T-cell (primary cell): ENCODE measurements at places on chromosomes 7 and 10. TPM values are rescaled to one million over a fixed set of nuclear protein-coding genes. Genes with fewer than 3 reads are reported as not detected.

Gene PAX2
- total RNA-seq, result not detected

GRCh38 chr7:105654095-105654686 lies 72.9 kb upstream of the EFCAB10 start:
- H3K4me3 ChIP-seq, result no peak overlapping the region
- no peaks in the 10 kb centered on the region for H3K4me1 ChIP-seq
- no peak for DNase-seq
- H3K27me3 ChIP-seq, result no peaks in the 10 kb centered on the region

Gene TFPI2
- not detected for total RNA-seq

DNA sequence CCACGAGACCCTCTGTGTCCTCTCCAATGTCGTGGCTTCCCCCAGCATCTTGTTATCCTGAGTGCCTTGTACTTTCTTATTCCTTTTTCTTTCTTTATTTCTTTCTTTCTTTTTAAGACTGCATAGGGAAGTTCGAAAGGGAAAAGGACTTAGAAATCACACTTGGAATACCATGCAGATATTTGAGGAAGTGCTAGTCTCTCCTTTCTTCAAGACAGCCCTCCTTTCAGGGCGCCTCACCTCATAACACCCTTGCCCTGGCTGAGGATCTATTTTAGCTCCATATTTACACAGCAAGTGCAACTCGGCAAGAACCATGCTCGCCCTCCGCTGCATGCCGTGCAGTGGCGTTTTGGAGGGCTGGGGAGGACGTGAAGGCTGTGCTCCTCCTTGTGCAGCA lies 232.3 kb upstream of the GLI3 start:
- no peak for DNase-seq
- H3K4me3 ChIP-seq, result no peak overlapping the region
- no peaks in the 10 kb centered on the region for H3K27me3 ChIP-seq
- H3K36me3 ChIP-seq, result no peaks in the 10 kb centered on the region
- no peak overlapping the region for H3K27ac ChIP-seq
- no peaks in the 10 kb centered on the region for H3K4me1 ChIP-seq

DNA sequence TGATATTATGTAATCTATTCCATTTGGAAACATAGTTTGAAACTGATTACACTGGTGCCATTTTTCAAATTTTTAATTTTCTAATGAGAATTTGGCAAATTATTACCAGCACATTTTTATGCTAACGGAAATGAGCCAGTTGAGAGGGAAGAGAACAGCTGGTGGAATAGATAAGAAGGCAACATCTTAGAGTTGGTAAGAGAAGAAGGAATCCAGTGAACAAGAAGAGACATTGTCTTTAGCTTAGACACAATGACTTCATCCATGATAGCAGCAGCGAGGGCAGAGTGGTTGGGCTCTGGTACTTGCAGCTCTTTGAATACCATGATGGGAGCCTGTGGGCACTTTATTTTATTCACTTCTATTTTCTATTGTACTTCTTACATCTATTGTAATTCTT lies 89.6 kb downstream of the CHRM2 start:
- H3K4me1 ChIP-seq, result no peaks in the 10 kb centered on the region
- H3K4me3 ChIP-seq, result no peak overlapping the region
- no peaks in the 10 kb centered on the region for H3K36me3 ChIP-seq
- H3K27ac ChIP-seq, result no peak overlapping the region
- DNase-seq, result no peak
- H3K27me3 ChIP-seq, result no peaks in the 10 kb centered on the region

- no peaks in the 10 kb centered on the region for H3K4me1 ChIP-seq
- no peak for DNase-seq
- no peaks in the 10 kb centered on the region for H3K27me3 ChIP-seq
- no peak overlapping the region for H3K4me3 ChIP-seq
- no peak overlapping the region for H3K27ac ChIP-seq
Measured at GRCh38 chr7:140683657-140684056, 10.9 kb downstream of the ADCK2 start.

DNA sequence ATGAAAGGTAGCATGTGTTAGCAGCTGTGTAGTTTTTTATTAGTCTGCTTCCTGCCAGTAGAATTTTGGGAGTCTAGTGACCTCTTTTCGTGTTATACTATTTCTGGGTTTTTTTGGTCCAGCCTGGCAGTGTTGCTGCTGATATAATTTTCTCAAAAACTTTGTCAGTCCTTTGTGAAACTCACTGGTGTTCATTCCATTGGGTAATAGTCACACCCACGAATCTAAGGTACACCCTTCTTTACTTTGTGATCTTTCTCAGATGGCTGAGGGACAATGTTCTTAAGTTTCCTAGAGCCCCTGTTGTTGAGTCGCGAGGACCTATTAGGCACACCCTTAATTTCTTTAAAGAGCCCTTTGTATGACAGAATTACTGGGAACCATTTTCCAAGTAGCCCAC lies 52.3 kb downstream of the TPST1 start:
- H3K27me3 ChIP-seq, result no peaks in the 10 kb centered on the region
- no peaks in the 10 kb centered on the region for H3K4me1 ChIP-seq
- no peak for DNase-seq
- H3K27ac ChIP-seq, result no peak overlapping the region
- no peaks in the 10 kb centered on the region for H3K36me3 ChIP-seq

Gene OR6V1
- not detected for total RNA-seq

DNA sequence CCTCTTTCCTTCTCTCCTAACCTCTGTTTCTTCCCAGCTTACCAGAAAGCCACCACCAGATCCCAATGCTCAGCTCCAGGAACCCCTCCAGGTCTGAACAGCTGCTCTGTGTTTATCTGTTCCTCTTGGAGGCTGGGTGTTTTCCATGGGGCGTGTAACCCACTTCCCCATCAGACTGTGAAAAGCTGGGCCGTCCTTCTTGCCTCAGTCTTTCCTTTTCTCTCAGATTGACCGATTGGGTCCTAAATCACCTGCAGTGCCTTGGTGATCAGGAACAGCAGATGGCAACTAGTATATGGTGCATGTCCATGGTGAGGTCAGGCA lies 4.8 kb downstream of the SH3PXD2A start:
- peaks cover 15% of the 10 kb centered on the region for H3K4me1 ChIP-seq
- no peak overlapping the region for H3K4me3 ChIP-seq
- H3K27me3 ChIP-seq, result no peaks in the 10 kb centered on the region
- no peak for DNase-seq

DNA sequence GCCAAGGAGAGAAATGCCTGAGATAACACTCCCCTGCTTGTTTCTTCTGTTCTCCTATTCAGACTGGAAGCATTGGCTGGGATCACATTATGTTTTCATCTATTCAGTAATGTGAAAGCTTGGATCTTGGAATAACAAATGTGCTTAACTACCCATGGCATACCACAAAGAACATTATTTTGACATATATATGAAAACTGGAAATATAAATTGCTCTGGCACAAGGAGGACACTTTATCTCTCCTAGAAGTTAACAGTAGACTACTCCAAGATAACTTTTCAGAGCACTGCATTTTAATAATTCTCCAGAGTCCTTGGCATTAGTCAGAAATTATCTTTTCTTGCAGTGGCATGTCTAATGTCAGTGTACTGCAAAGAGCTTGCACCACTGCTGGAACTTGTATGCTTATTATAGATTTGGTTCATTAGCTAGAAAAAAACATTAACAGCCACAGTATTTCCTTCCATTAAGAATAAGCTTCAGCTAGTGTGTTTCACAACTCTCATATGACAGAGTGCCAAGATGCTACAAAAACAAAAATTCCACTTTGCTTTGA lies 169.3 kb upstream of the LRRN3 start:
- H3K27me3 ChIP-seq, result no peaks in the 10 kb centered on the region
- no peak overlapping the region for H3K27ac ChIP-seq
- DNase-seq, result no peak
- no peak overlapping the region for H3K4me3 ChIP-seq
- H3K36me3 ChIP-seq, result no peaks in the 10 kb centered on the region
- no peaks in the 10 kb centered on the region for H3K4me1 ChIP-seq

DNA sequence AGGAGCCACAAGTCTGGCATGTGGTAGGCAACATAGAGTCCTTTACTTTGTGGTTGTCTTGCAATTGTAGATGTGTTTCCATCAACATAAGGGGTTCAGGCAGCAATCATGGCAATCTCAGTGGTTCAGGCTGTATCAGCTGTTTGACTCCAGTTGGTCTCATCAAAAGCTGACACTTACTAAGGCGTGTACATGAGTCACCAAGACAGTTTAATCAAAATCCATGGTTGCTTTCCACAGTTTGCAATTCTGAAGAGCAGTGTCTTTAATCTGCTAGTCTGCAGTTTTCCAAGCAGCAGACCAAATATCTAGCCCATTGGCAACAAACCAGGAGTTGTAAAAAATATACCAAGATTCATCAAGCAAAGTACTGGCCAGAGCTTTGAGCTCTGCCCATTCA lies 210.2 kb downstream of the MDFIC start:
- no peaks in the 10 kb centered on the region for H3K27me3 ChIP-seq
- H3K36me3 ChIP-seq, result no peaks in the 10 kb centered on the region
- no peak overlapping the region for H3K27ac ChIP-seq
- peaks cover 6% of the 10 kb centered on the region for H3K4me1 ChIP-seq
- H3K4me3 ChIP-seq, result no peak overlapping the region

Gene TUBAL3
- total RNA-seq, result not detected

Gene THNSL1
- total RNA-seq, result 2.1 TPM

DNA sequence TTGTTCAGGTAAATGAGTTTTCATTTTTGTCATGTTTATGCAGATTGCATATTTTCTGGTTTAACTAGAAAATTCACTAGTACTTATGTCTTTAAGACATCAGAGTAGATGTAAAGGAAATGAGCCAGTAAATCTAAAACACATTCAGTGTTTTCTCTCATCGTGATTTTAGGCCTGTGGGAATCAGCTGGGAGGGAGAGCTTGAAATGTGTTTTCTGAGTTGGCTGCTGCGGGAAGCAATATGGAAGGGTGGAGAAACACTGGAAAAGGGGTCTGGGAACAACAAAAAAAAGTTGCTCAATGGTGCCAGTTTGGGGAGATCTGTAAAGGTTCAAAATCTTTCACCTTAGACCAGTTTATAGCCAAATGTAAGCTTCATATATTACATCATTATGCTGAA lies 284.1 kb downstream of the POU6F2 start:
- no peak overlapping the region for H3K27ac ChIP-seq
- peaks cover 3% of the 10 kb centered on the region for H3K27me3 ChIP-seq
- H3K36me3 ChIP-seq, result no peaks in the 10 kb centered on the region
- DNase-seq, result no peak

DNA sequence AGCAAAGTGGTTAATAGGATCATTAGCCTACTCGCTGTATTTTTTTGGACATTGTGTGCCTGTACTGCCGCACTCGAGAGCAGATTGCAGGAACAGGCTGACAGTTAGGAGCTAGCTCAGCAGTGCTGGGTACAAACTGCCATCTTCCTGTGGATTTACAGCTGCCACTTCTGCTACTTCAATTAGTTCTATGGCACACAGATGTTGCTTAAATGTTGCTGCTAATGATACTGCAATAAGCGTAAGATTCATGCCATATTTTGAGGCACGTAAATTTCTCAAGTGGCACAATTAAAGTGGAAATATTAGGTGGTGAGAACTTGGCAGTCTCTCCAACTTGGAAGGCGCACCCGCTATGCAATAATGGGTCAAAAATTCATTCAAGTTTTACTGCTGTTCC lies 171.9 kb downstream of the EBF3 start:
- no peaks in the 10 kb centered on the region for H3K4me1 ChIP-seq
- no peak overlapping the region for H3K4me3 ChIP-seq
- no peaks in the 10 kb centered on the region for H3K27me3 ChIP-seq
- DNase-seq, result no peak
- H3K36me3 ChIP-seq, result no peaks in the 10 kb centered on the region

Gene ZNF727
- total RNA-seq, result 2.3 TPM

- DNase-seq, result no peak
- H3K4me3 ChIP-seq, result no peak overlapping the region
- H3K27ac ChIP-seq, result no peak overlapping the region
- H3K4me1 ChIP-seq, result no peaks in the 10 kb centered on the region
Measured at GRCh38 chr10:1874533-1874932, 137.2 kb upstream of the ADARB2 start.

DNA sequence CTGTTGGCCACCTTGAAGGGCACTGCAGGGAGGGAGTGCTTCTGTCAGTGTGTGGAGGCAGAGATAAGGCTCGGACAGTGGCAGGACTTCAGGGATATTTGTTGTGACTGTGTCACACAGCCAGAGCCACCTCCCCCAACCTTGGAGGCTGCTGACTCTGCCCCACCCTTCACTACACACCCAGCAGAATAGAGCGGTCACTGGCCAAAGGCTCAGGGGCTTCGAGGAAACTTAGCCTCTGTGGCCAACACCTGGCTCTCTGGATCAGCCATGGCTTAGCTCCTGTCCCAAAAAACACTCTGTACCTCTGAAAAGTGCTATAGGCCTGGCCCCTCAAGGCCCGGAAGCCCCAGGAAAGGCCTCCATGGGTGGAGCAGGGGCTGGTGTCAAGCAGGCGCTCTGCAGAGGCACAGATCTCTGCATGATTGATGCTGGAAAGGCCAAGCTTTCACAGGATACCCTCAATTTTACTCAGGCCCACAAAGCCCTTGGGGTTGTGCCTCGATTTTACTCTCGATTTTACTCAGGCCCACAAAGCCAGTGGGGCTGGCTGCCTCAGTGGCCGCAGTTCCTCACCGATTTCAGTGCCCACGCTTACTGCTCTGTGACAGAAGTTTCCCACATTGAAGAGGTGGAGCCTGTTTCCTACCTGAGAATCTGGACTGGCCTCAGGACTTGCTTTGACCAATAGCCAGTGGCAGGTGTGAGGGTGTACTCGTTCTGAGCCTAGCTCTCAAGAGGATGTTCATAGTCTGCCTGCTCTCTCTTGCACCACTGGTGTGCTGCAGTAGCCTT lies 113.2 kb upstream of the GPR26 start:
- no peak overlapping the region for H3K27ac ChIP-seq
- H3K36me3 ChIP-seq, result no peaks in the 10 kb centered on the region
- H3K4me1 ChIP-seq, result no peaks in the 10 kb centered on the region
- peaks cover 45% of the 10 kb centered on the region for H3K27me3 ChIP-seq

GRCh38 chr7:69654849-69655707 lies 56.8 kb downstream of the AUTS2 start:
- H3K36me3 ChIP-seq, result no peaks in the 10 kb centered on the region
- H3K4me1 ChIP-seq, result no peaks in the 10 kb centered on the region
- no peak for DNase-seq
- no peaks in the 10 kb centered on the region for H3K27me3 ChIP-seq

Gene C10orf53
- total RNA-seq, result not detected

DNA sequence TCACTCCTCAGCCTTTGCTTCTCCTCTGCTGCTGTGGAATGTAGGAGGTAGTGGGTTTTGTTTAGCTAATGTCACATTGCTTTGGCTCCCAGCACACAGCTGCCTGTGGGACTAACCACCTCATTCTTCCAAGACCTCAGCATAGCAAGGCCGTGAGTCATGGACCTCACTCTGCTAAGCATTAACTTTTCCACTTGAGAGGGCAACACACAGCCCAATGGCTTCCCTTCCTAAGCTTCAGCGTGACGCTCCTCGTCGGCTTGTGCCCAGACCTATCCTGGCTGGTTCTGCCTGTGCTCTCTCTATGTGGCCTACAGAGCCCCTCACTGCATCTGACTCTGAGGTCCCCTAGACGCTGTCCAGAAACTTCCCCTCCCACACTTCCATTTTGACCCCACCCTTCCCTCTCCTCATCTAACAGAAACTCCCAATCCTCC lies 23.3 kb downstream of the MYOF start:
- no peak for DNase-seq
- H3K27ac ChIP-seq, result no peak overlapping the region
- H3K27me3 ChIP-seq, result no peaks in the 10 kb centered on the region

GRCh38 chr10:14545827-14546226 lies 215.1 kb upstream of the FRMD4A start:
- H3K4me3 ChIP-seq, result no peak overlapping the region
- DNase-seq, result no peak
- peaks cover 7% of the 10 kb centered on the region for H3K36me3 ChIP-seq
- H3K4me1 ChIP-seq, result peaks cover 62% of the 10 kb centered on the region

Gene TACC2
- total RNA-seq, result 0.70 TPM

GRCh38 chr10:132133005-132133404 lies 53.7 kb upstream of the DPYSL4 start:
- H3K36me3 ChIP-seq, result no peaks in the 10 kb centered on the region
- H3K4me3 ChIP-seq, result no peak overlapping the region
- no peaks in the 10 kb centered on the region for H3K4me1 ChIP-seq
- no peaks in the 10 kb centered on the region for H3K27me3 ChIP-seq

Gene SEMA4G
- 1.4 TPM for total RNA-seq
